ENCODE measurements at places on chromosomes 12 and 14.

DNA sequence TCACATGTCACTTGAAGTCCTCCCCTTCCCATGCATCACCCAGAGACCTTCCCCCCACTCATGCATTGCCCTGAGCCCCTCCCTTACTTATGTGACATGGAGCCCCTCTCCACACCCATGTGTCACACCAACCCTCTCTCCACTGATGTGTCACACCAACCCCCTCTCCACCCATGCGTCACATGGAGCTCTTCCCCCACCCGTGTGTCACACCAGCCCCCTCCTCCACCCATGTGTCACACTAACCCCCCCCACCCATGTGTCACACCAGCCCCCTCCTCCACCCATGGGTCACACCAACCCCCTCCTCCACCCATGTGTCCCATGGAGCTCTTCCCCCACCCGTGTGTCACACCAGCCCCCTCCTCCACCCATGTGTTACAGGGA lies 30.4 kb downstream of the RTL1 start:
- DNase-seq = no peak

GRCh38 chr12:107393043-107393717 lies 292.4 kb upstream of the PWP1 start:
- DNase-seq = no peak

- DNase-seq = no peak
Observed at GRCh38 chr12:14931359-14931758, 7.0 kb downstream of the ERP27 start.

DNA sequence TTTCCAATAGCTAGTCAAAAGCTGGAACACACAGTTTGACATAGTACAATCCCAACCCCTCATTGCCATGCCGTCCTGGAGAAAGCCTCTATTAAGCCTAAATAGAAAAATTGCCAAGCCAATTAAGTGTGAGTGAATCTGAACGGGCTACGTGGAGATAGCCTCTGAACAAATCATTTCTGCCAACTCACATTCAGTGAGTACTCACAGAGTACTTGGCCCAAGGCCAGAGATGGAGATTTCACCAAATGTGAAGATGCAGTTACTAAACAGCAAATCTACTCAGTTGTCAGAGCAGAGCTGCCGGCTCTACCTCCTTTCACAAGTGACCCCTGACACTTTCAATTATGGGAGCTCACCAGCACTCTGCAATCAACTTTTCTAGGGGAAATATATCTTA lies 350.0 kb downstream of the GALC start:
- no peak for DNase-seq

GRCh38 chr12:47353508-47353907 lies 273.7 kb upstream of the AMIGO2 start:
- DNase-seq = no peak

DNA sequence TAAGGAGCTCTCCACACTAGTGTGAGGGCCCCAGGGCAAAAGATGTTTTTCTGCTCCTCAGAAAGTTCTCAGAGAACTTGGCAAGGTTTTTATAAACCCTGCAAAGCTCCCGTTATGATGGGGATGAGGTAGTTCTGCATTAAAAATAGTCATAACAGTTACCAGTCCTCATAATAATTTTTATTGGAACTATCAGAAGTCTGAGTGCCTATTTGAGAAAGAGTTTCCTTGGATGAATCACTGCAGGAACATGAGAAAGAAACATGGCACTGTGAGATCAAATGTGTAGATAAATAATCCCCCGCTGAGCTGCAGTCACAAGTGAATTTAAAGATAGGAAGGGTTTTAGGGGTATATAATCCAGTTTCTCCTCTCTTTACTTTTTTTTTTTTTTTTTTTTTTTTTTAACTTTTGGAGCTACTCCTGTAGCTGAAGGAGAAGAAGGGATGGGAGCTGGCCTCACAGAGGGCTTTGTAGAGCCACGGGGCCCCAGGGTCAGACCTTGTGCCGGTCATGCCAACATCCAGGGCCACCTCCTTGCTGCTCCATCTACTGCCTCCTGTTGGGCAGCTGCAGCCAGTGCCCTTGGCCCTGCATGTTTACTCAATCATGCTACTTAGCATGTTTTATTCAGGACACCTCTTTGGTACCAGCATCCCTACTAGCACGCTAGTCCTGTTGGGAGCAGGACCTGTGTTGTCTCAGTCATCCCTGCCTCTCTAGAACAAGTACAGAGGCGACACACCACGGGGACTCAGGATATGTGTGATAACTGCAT lies 39.5 kb downstream of the EVL start:
- DNase-seq = no peak

DNA sequence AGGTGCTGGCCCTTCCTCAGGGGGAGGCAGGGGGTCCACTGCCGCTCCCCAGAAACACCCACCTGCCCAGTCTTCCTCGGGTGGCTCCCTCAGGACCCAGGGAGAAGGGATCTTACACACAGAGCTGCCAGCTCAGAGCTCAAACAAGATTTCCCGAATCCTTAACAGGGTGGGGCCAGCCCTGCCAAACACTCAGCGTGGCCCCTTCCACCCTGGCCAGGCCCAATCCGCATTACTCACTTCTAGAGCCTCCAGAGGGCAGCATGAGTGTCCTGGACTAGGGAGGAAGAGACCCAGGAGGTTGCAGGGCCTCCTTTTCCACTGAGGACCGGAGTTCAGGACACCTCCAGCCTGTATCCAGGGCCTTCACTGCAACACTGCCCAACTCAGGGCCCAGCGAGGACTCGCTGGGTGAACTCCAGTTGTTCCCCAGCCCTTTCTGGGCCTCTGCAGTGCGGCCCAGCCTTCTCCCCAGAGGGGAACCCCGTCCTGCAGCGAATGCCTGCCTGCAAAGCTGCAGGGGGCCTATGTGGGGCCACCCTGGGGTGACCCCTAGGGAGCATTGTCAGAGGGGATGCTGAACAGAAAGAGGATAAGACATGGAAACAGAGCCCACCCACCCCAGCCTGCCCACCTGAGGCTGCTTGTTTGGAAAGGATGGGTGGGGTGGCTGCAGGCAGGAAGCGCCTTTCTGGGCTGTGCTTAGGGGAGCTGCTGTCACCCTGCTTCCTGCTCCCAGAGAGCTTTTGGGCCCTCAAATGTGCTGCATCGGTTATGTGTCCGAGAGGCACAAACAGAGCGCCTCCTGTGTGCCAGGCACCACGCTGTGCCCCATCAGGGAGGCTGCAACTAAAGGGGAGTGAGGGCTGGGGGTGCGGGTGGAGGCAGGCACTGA lies 43.8 kb downstream of the CCNK start:
- DNase-seq = no peak

- DNase-seq = no peak
Observed at GRCh38 chr14:96156804-96157760, 47.6 kb upstream of the BDKRB2 start.

- no peak for DNase-seq
Observed at GRCh38 chr12:8685051-8685450, 12.7 kb upstream of the RIMKLB start.

GRCh38 chr12:47560415-47560814 lies 145.4 kb downstream of the RPAP3 start:
- DNase-seq = no peak

GRCh38 chr12:67784831-67785230 lies 136.3 kb downstream of the DYRK2 start:
- DNase-seq = no peak

DNA sequence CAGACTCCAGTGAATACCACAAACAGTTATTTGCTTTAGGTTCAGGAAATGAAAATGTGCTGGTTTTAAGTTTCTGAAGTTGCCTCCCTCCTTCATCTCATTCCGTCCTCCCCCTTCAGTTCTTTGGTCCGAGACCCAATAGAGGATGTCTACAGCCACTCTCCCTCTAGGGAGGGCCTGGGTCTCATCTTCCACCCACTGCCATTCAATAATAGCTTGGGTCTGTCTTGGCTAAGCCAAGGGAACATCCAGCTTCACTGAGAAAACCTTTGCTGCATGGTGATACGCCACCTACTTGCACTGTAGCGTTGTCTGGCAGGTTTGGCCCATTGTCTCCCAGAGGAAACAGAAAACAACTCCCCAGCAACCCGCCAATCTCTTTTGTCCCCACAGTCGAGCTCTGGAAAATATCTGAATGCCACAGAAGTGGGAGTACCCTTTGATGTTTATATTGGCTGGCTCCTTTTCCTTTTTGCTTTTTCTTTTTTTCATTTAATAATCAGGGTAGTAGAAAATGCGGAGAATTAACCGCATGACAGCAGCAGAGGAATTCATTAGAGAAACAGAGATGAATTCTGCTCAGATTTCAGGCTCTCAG lies 380.1 kb downstream of the RAD51B start:
- no peak for DNase-seq

GRCh38 chr12:28032811-28033537 lies 60.4 kb upstream of the PTHLH start:
- DNase-seq = no peak

DNA sequence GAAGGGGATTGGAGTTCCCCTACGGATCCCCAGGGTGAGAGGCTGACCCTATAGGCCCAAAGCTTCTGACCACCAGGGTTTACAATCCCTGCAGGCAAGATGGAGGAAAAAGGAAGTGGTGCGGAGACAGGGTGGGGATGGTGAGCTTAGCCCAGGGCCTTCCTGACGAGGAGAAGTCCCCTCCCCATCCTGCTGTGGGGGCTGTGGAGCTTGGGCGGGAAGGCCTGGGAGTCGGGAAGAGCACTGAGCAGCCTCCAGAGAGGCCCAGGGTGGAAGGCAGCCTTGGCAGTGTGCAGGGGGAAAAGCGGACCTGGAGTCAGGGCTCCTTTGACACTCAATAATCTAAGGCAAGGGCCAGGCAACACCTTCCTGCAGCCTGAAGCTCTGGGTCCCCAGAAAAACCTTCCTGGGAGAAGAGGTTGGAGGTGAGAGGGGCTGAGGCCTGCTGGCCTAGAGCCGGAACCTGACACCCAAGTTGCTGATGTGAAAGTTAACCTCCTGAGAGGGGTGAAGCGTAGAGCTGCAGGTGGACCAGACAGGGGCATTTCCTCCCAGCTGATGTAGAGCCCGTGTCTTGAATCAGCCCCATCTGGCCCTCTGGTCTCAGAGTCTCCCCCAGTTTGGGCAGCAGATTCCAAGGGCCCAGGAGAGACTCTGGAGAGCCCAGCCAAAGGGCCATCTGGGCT lies 6.0 kb downstream of the HDAC7 start:
- DNase-seq = no peak

GRCh38 chr12:130179621-130180020 lies 17.4 kb downstream of the FZD10 start:
- DNase-seq = no peak

DNA sequence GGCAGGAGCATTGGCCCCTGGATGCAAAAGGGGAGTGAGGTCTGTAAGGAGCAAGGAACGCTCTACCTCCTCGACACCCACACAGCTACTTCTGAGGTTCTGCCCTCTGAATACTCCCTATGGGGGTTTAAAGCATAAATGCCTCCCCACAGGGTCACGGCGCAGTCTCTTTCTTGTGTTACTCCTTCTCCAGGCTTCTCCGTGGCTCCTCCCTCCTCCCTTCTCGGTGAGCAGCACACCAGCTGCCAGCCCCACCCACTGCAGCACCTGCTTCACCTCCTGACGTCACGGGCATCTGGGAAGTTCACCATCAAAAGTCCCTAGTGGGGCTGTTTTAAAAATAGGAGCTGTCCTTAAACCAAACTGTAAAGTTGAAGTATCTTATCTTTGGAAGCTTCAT lies 67.3 kb downstream of the SPTB start:
- no peak for DNase-seq

- no peak for DNase-seq
Observed at GRCh38 chr14:32426028-32426427, 96.9 kb downstream of the AKAP6 start.

DNA sequence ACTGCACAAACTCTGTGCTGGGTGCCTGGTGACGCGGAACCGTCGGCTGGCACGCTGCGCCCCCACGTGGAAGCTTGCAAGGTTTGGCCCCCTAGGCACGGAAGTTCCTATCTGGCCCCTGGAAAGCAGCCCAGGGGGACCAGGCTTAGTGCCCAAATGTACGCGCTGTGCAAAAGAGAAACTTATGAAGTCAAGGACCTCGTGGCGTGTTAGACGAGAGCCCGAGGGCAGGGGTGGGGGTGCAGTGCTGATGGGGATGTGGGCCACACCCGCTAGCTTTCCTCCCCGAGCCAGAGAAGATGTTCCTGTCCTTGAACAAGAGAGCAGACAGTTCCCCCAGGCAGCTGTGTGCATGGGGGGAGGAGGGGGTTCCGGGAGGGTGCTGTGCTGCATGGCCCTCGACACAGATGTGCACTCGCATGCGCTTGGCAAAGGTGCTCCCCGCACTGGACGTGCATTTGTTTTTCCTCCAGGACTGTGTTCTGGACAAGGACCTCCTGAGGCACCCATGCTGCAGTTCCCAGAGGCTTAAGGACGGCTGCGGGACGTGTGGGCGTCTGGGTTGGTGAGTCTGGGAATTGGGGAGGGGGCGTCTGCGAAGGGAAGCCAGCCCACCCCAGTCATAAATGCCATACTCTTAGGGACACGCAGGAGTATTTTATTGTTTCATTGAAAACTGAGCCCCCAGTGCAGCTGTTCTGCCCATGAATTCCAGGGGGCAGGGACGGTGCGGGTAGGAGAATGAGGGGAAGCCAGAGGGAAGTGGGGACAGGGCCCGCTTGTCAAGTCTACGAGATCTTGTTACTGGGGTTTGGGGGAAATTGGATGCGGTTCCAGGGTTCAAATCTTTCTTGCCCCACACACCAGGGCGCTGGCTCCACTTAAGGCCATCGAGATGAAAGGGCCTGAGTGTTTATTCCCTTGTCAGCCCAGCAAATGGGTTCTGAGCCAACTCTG lies 80.0 kb downstream of the NTF3 start:
- no peak for DNase-seq

DNA sequence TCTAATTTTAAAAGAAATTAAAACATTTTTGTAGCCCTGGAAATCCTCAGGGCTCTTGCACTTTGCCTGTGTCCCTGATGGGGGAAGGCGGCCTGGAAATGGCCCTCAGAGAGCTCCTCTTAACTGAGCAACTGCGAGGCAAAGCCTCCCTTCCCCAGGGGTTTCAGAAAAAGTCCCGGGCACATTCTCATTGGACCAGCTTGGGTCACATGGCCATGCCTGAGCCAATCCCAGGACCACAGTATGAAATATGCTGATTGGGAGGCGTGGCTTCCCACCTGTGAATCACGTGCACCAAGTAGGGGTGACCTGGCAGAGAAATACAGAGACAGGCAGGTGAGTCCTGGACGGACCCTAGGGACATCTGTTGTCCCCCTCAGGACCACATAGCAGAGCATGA lies 90.4 kb upstream of the SFSWAP start:
- DNase-seq = no peak

- DNase-seq = no peak
Observed at GRCh38 chr14:103109535-103110441, 13.5 kb upstream of the TNFAIP2 start.

GRCh38 chr12:29148596-29148910 lies 525 bp upstream of the FAR2 start:
- no peak for DNase-seq

- no peak for DNase-seq
Observed at GRCh38 chr12:52321418-52321817, 220 bp upstream of the KRT83 start.

DNA sequence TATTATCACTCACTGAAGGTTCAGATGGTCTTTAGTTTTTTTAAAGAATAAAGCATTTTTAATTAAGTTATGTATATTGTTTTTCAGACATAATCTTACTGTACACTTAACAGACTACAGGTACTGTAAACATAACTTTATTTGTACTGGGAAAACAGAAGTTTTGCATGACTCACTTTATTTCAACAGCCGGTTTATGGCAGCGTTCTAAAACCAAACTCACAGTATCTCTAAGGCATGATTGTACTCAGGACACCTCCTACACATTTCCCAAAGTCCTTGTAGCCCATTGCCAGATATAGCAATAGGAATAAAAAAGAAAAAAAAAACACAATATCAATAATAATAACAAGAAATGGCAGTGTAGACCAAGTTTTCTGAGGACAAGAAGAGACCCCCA lies 1341.4 kb downstream of the FSCB start:
- no peak for DNase-seq

All from stimulated activated CD4-positive, alpha-beta T cell treated with anti-CD3 and anti-CD28 coated beads, TNF-alpha, amount 100 ng/mL, for 24 hours (primary cell).